Activated naive CD4-positive, alpha-beta T cell treated with anti-CD3 and anti-CD28 coated beads, Interleukin-2, amount 50 U/mL, for 72 hours (primary cell): ENCODE measurements at places on chromosomes 6 and 20.

- DNase-seq: no peak
Measured at GRCh38 chr20:56986931-56987720, 279.3 kb downstream of the BMP7 start.

GRCh38 chr6:56214703-56215101 is 32.7 kb downstream of the COL21A1 start:
- DNase-seq: no peak

- DNase-seq: peak; percentile 70
Measured at GRCh38 chr6:52574709-52575501, 2.0 kb downstream of the TRAM2 start.

- no peak for DNase-seq
Measured at GRCh38 chr6:152112491-152113261, 305.2 kb downstream of the ESR1 start.

GRCh38 chr20:17959257-17959627 is 9.4 kb downstream of the SNX5 start:
- no peak for DNase-seq

GRCh38 chr6:151436300-151436699 is 15.6 kb downstream of the RMND1 start:
- no peak for DNase-seq

GRCh38 chr20:59822291-59823029 is 111.0 kb downstream of the SYCP2 start:
- DNase-seq: no peak

DNA sequence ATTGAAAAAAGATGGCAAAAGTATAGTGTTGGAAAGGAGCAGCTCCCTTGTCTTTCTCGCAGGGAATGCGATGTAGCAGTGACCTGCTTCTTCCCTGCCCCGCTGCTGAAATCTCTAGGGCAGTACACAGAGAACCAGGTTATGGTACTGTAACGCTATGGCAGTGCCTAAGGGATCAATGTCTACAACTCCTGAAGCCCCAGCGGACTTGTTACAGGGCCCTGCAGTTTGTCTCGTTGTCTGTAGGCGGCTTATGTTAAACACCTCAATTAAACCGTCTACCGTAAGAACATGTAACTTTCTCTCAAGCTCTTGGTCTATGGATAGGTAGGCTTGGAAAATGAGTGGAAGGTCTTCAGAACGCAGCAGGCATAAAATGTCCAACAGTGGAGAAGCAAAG is 44.8 kb upstream of the SLC17A4 start:
- DNase-seq: no peak

DNA sequence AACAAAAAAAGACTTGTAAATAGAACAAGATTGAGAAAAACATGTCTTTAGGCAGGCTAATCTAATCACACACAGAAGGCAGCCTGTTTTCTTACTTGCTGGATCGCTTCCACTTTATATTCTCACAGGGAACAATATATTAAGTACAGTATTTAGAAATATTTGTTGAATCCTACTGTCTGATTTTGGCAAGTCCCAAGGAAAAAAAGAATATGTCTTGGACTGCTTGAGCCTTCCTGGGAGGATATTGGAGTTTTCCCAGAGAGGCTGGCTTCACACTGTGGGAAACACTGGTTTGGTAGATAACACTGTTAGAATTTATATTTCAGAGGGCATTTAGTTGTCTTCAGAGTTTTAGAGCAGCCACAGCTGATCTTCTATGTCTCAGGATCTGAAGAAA is 229.7 kb downstream of the PRL start:
- no peak for DNase-seq

- DNase-seq: no peak
Measured at GRCh38 chr6:36794713-36795065, 44.6 kb downstream of the CPNE5 start.

- no peak for DNase-seq
Measured at GRCh38 chr6:160882791-160883279, 108.7 kb upstream of the MAP3K4 start.

GRCh38 chr6:142906945-142907470 is 38.0 kb downstream of the HIVEP2 start:
- DNase-seq: no peak
